ENCODE measurements at places on chromosomes 3 and 15. TPM values are rescaled to one million over a fixed set of nuclear protein-coding genes. Genes with fewer than 3 reads are reported as not detected.
A peak's percentile ranks its signal among the peaks of the same experiment; 100 is the strongest.

GRAMD2A gene
- under 0.01 TPM for total RNA-seq

RTP3 gene
- total RNA-seq: 0.43 TPM

DNA sequence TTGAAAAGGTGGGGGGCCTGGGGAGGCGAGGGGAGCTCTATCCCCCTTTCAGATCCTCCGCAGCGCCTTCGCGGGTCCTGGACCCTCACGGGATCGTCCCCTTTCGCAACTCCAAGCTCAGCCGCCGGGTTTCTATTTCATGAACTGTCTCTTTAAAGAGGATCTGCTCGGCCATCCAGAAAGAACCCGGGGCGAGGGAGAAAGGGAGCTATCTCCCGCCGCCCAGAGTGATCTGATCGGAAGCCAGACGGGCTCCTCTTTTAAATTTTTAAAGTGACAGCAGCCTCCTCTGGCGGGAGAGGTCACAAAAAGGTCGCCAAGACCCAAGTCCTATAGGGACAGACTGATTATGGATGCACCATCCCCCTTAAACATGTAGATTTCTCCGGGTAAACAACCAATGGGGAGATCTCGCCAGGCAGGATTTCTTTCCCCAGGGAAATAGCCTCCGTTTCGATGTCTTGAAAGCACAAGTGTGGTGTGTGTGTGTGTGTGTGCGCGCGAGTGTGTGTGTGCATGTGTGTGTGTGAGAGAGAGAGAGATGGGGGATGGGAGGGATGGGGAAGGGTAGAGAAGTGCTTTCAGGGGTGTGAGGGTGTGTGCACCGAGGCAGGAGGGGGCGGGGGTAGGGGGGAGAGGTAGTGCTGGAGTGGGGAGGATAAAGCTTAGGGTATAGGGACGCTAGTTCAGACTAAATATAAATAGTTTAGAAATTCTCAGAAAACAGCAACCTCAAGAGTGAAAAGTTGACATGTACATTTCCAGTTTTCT is 516.1 kb downstream of the MECOM start:
- DNase-seq: peak; percentile 54

DNA sequence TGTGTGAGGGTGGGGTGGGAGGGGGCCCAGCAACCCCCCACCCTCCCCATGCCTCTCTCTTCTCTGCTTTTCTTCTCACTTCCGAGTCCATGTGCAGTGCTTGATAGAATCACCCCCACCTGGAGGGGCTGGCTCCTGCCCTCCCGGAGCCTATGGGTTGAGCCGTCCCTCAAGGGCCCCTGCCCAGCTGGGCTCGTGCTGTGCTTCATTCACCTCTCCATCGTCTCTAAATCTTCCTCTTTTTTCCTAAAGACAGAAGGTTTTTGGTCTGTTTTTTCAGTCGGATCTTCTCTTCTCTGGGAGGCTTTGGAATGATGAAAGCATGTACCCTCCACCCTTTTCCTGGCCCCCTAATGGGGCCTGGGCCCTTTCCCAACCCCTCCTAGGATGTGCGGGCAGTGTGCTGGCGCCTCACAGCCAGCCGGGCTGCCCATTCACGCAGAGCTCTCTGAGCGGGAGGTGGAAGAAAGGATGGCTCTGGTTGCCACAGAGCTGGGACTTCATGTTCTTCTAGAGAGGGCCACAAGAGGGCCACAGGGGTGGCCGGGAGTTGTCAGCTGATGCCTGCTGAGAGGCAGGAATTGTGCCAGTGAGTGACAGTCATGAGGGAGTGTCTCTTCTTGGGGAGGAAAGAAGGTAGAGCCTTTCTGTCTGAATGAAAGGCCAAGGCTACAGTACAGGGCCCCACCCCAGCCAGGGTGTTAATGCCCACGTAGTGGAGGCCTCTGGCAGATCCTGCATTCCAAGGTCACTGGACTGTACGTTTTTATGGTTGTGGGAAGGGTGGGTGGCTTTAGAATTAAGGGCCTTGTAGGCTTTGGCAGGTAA is 8.1 kb downstream of the FAM131A start:
- peak; percentile 60 for DNase-seq

DNA sequence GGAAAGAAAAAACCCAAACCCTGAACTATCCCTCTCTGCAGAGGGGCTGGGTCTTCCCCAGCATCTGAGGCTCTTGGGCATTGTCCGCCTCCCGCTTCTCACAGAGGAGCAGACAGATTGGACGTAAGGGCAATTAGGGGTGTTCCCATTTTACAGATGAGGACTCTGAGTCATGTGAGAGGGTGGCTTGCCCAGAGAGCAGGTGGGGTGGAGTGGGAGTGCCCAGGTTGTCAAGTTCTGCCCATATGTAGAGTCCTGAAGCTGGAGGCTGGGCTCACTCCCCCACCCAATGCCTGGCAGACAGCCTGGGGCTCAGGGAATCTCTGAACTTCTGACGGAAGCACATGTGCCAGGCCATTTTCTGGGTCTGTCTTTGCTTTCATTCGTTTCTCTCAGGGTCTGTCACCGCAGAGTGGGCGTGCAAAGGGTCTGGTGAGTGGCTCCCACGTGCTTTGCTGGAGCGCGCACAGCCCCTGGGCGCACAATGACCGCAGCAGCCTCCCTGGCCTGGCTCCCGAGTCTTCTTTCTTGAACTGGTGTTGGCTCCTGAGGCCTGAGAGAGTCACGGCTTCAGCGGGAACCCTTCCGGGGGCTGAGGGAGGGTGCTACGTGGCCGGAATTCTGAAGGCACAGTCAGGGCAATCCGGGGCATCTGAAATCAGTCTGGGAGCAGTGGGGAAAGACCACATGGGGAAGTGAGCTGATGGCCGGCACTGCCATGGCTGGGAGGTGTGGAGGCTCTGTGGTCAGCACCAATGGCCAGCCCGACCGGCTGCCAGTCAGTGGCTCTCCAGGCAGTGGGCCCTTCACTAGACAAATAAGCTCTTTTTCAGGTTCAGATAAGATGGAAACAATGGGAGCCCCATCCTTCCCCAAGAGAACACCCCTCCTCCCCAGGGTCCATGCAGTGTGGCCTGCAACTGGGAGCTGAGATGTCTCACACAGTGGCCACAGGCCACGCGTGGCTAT is 1.1 kb upstream of the TRPM1 start:
- DNase-seq: no peak

DNA sequence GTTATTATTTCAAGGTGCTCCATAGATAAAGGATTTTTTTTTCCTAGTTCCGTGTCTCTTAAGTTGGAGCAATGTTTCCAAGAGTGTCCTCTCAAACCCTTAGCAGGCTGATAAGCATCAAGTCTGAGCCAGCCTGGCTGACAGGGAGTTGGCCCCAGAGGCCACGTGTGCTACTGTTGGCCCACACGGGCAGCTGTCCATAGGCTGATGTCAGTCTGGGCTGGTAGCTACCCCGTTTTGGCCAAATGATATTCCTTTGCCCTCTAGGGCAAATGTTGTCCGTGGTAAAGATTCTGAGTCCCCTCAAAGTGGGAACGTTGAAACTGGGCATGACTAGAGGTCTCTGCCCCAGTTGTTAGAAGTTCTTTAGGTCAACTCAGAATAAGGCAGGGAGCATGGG is 99.4 kb downstream of the FLNB start:
- no peak for DNase-seq

DNA sequence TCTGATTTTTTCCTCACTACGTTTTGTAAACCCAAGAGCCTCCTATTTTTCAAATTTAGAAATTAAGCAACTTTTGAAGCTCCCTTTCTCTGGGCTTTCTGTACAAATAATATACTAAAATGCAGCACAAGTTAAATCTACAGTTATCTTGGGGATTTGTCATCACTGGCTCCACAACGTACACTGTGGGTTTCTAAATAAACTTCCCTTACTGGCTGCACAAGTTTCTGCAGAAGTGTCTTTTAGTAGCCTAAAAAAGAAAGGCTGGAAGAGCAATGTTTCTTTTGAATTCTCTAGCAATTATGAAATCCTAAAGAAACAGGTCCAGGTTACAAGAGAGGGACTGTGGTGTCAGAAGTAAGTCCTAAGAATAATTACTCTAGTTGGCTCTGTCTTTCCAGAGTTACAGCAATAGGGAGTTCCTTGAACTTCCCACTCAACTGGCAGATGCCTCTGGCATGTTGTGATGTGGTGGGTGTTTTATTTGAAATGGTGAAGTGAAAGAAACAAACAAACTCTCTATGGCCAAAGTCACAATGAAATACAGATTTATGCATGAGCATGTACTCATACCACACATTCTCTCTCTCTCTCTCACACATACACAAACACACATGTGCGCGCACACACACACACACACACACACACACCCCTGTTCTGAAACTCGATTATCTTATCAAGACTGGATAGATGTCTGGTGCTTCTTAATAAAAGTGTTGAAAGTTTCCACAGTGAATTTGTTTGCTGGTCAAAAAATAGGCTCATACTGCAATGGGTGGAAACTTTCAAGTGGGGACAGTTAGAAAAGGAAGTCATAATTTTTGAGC is 198.2 kb downstream of the SSR3 start:
- DNase-seq: no peak

- DNase-seq: no peak
Measured at GRCh38 chr15:73919706-73920105, 6.6 kb upstream of the LOXL1 start.

- peak; percentile 93 for DNase-seq
Measured at GRCh38 chr3:27677565-27677964, 44.6 kb downstream of the EOMES start.

DNA sequence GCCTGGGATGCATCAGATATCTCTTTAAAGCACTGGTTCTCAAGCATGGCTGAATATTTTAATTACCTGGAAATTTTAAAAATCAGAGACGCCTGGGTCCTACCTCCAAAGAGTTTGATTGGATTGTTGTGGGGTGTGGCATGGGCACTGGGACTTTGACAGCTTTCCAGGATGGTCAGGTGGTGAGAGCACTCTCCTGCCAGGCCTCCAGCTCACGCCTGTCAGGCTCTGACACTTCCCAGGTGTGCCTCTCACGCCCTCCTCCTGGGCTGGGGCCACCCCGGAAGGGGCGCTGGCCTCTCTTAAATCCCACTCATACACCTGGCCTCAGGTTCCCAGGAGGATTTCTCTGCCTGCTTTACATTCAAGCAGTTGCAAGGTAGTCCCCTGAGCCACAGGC is 48.5 kb downstream of the AMOTL2 start:
- no peak for DNase-seq

DNA sequence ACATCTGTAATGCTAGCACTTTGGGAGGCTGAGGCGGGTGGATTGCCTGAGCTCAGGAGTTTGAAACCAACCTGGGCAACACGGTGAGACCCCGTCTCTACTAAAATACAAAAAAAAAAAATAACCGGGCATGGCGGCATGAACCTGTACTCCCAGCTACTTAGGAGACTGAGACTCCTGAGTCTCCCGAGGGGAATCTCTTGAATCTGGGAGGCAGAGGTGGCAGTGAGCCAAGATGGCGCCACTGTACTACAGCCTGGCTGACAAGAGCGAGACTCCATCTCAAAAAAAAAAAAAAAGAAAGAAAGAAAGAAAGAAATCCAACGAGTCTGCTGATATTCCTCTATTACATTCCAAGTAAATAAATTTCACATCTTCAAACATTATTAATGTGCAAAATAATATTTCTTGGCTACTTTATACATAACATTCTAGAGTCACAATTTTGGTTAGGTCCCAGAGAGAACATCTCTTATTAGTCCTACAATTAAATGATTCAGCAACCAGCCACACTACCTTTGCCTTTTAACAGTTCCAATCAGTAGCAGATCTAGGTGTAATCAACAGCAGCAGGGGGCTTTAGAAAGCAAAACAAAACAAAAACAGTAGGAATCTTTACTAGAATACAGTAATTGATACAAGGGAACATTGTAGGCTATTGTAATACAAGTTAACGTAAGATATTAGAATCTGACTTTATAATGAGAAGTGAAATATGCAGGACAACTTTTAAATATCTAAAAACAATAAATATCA is 195.8 kb downstream of the TBC1D5 start:
- no peak for DNase-seq

Data from fibroblast of villous mesenchyme (primary cell).